HFF-Myc (cell line): ENCODE measurements at places on chromosomes 11 and 22.

GRCh38 chr22:18108187-18108586, 2.4 kb upstream of the TUBA8 start:
- no peak for DNase-seq

DNA sequence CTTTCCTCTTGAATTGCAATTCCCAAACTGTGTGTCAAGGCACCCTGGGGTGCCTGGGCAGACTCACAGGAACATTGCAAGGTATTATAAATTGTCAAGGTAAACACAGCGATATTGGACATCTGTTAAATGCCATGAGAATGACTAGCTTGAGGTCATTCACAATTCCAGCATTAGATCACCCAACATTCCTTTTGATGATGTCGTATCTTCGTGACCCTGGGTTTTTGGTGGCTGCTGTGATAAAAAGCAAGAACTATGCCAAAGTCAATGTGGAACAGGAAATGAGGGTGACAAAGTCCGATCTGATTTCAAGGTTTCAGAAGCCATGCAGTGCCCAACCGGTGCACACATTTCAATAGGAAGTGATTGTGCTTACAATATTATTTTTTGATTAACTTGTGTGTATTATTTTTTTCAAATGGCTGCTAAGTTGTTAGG, 458.4 kb downstream of the MIAT start:
- no peak for DNase-seq

DNA sequence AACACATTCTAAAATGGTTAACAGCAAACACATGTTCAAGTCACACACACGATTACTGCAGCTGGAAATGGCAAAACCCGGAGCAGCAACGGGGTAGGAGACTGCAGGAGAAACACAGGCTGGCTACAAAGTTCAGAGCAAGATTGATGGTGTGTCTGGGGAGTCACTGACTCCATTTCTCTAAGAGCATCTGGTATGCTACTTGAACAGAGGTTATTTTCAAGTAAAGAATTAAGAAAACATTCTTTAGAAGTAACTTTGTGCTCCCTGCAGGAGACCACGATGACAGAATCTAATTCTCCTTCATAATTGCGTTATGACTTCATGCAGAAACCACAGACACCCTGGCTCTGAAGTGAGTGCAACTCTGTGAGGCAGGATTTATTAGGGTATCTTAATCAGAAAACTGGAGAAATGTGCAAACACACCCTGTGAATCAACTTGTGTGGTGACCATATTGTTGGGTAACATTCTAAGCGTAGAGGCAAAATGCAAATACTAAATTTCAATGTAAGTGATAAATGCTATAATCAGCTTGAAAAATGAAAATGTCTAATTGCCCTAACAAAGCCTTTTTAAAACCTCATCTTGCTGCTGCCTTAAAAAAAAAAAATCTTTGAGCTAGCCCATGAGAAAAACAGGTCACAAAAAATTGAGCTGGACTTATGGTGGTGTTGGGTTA, 303.0 kb downstream of the CADM1 start:
- peak; percentile 35 for DNase-seq

DNA sequence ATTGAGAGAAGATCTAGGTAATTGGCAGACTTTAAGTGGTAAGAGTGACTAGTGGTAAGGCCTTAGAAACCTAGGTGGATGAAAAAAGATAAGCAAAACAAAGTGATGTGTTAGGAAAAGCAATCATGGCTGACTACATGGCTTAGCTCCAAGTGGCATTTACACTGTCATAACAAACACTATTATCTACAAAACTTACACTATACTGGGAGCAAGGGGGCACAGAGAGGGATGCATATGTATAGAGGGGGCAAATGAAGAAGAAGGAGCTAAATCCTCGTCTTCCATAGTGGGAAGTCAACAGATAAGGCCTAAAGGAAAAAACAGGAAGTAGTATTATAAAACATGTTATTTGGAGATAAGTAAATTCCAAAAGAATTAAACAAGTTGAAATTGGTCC, 32.5 kb downstream of the ADORA2A start:
- no peak for DNase-seq

- no peak for DNase-seq
These were observed 39.8 kb upstream of the HMGXB4 start for GRCh38 chr22:35217527-35217926.

GRCh38 chr11:127451861-127452260, 451.3 kb upstream of the KIRREL3 start:
- no peak for DNase-seq

- no peak for DNase-seq
These were observed 114.4 kb downstream of the PTPRJ start for GRCh38 chr11:48094643-48095339.

GRCh38 chr11:69867076-69868005, 48.1 kb upstream of the FGF3 start:
- DNase-seq, result no peak

DNA sequence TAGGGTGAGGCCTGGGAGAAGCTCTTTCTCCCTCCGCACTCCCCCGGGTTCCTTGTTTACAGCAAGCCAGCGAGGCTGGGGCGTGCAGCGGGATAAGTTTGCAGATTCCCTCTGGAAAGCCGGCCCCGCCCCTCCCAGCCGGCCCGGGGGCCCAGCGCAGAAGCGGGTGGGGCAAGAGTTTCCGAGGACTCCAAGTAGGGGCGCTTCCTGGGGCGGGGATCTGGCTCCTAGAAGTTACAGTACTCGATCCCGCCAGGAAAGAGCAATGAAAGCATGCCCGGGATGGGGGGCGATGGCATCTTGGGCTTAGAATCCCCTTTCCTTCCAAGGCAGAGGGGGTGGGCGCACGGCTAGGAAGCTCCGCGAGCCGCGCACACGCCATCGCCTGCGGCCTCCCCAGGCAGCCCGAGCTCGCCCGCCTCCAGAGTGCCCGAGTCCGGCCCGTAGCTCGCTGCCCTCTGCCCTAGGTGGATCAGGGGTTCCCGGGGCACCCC, 385 bp downstream of the TST start:
- DNase-seq, result no peak

DNA sequence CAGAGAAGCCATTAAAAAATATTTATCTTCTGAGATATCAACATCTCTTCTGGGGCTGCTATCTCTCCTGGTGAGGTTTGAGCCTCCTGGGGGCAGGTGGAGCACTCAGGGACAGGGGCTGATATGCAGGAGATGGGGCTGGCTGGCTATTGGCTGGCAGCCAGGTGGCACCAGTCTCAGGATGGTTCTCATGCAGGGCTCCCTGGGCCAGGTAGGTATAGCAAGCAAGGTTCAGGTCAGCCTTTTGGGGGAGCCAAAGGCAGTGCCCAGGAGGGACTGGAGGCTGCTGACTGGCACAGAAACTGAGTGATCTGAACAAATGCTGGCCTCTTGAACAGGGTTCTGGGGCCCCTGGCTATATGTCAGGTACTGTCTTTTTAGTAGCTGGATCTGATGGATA, 29.7 kb upstream of the EMSY start:
- DNase-seq, result no peak

- DNase-seq, result peak; percentile 57
These were observed 159.2 kb downstream of the MSANTD4 start for GRCh38 chr11:105862736-105863367.

- no peak for DNase-seq
These were observed 635.5 kb upstream of the CCDC90B start for GRCh38 chr11:83921447-83922192.

DNA sequence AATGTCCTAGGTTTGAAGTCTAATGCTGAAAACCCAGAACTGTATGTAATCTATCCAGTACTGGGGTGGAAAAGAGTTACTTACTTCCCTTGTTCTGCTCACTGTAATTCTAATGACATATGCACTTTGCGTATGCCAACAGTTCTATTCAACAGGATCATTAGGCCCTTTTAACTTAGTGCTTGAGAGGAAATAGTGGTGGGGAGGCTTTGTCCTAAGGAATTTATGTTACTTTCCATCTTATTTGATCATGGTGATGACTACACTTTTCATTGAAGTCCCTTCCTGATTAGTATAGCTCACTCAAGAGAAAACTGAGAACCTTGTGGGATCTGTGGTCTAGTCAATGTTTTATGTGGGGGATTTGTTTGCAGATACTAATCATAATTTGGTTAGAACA, 348.2 kb downstream of the GUCY1A2 start:
- no peak for DNase-seq

DNA sequence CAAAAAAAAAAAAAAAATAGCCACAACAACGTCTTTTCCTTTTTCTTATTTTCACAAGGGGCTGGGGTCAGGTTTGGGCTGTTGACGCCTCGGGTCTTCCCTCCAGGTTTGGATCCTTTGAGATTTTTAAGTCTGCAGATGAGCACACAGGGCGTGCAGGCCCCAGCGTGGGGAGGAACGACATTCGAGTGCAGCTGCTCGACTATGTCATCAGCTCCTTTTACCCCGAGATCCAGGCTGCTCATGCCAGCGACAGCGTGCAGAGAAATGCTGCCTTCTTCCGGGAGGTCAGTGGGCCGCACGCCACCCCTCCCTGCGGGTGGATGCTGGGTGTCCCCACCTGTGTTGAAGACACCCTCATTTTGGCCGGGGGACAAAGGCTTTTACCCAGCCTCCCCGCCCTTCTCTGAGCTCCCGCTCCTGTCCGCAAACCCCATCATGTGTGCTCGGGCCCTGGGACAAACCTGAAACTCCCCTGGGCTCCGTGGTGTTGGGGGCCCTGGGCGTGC, 7.7 kb downstream of the SELENOO start:
- no peak for DNase-seq

- DNase-seq, result no peak
These were observed 68.6 kb downstream of the MICAL3 start for GRCh38 chr22:17955590-17956379.

DNA sequence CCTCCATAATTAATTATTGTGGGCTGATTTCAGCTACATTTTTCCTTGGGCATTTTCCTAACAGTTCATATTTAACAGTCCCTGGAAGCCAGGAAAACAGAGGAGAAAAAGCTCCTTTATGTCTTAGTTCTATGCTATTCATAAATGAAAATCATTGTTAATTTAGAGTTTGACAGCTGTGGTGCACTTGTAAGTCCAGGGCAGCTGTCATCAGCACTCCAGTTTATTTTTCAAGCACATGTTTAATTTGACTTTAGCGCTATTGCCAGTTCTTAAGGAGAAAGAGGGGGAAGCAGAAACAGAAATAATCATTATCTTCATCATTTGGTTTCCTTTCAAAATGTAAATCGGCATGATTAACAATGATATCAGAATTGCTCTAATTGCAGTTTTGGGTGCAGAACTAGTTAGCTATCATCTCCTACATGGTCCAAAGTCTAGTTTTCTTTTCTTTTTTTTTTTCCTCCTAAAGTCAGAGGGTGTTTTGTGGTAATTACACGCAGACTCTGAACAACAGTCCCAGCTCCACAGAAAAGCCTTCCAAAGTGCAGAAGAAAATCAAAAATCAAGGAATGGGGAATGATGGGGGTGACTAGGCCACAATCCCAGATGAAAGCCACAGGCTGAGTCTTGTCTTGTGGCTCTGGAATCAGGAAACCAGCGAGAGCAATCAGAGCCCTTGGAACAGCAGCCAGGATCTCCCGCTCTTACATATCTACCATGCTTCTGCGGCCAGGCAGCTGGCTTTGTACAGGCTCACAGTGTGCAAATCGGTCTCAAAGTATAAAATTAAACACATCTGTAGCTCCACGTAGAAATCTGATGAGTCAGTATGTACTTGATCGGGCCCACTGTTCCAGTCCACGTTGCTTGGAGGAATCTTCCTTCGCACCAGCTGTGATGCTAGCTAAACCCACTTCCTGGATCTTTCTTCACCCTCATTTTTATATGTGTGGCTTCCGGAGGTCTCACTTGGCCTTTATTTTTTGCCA, 91.9 kb downstream of the SPON1 start:
- peak; percentile 79 for DNase-seq

- DNase-seq, result no peak
These were observed 49.5 kb downstream of the POLD3 start for GRCh38 chr11:74641905-74642304.

DNA sequence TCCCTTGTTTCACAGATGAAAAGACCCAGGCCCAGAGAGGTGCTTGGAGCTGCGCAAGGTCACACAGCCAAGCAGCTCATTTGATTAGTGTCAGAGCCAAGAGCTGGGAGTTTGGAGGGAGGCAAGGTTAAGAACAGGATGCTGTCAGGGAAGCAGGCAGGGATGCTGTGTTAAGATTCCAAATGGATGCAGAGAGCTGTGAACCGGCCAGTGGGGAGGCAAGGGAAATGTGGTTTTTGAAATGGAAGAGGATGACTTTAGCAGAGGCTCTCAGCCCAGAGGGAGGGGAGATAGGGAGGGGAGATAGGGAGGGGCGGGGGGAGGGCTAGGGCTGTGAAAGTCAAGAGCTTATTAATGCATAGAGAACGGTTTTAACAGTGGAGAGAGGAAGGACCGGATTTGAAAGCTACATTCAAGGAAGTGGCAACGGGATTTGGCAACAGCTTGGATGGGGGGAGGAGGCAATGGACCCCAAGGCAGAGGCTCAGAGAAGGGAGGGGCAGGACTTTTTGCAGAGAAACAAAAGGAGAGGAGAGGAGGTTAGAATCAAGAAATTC, 13.0 kb downstream of the RTN4RL2 start:
- no peak for DNase-seq

DNA sequence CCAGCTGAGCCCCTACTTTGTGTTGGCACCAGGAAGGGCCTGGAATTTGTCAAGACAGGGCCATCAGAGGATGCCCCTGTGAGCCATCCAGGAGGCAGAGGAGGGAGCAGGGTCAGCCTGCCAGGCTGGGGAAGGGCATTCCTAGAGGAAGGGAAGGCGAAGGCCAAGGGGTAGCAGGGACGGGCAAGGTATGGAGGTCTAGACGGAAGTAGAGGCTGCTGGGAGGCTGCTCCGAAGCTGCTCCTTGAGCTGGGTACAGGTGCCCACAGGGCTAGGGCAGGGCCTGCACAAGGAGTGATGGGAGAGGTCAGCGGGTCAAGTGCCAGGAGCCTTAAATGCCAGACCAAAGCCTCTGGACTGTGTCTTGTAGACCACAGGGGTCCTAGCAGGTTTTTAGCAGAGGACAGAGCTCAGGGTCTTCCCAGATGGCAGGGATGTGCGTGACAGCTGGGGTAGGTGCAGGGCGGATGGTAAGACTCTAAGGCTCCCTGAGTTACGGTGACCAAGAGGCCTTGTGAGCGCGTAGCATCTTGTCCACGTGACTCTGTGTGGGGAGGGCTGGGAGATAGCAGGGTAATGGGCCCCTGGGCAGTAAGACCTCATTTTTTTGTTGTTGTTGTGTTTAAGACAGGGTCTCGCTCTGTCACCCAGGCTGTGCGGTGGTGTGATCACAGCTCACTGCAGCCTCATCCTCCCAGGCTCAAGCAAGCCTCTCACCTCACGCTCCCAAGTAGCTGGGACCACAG, 31.7 kb upstream of the CSNK1E start:
- DNase-seq, result no peak

GRCh38 chr11:113113801-113114704, 152.8 kb downstream of the NCAM1 start:
- no peak for DNase-seq

- DNase-seq, result no peak
These were observed 40.3 kb downstream of the ALX4 start for GRCh38 chr11:44269369-44270351.
